ENCODE measurements at places on chromosomes 11 and 22. TPM values are rescaled to one million over a fixed set of nuclear protein-coding genes. Genes with fewer than 3 reads are reported as not detected.

Gene TENM4
- 0.03 TPM for total RNA-seq

Gene FADS2
- total RNA-seq = 256 TPM

Gene C11orf97
- not detected for total RNA-seq

Gene ADAMTS8
- not detected for total RNA-seq

Gene MOGAT2
- not detected for total RNA-seq

Gene GRK2
- 249 TPM for total RNA-seq

Data from activated T-helper 1 cell treated with anti-CD3 and anti-CD28 coated beads, Interleukin-12 subunit alpha, Interleukin-12 subunit beta, Interleukin-2, Interleukin-4 antibody, amounts not matched to agents 30 ng/mL and 10 ng/mL and 1 ng/mL, durations not matched to agents 14 hours and 24 hours and 36 hours (primary cell).